ENCODE measurements at places on chromosomes 16 and 17. TPM values are rescaled to one million over a fixed set of nuclear protein-coding genes. Genes with fewer than 3 reads are reported as not detected.

Gene DYNLL2
- 17.4 TPM for total RNA-seq

Gene ORAI3
- 35.6 TPM for total RNA-seq

Gene HOXB2
- 9.0 TPM for total RNA-seq

Gene TNFSF13
- total RNA-seq: 1.4 TPM

Gene BCL6B
- total RNA-seq: 0.41 TPM

DNA sequence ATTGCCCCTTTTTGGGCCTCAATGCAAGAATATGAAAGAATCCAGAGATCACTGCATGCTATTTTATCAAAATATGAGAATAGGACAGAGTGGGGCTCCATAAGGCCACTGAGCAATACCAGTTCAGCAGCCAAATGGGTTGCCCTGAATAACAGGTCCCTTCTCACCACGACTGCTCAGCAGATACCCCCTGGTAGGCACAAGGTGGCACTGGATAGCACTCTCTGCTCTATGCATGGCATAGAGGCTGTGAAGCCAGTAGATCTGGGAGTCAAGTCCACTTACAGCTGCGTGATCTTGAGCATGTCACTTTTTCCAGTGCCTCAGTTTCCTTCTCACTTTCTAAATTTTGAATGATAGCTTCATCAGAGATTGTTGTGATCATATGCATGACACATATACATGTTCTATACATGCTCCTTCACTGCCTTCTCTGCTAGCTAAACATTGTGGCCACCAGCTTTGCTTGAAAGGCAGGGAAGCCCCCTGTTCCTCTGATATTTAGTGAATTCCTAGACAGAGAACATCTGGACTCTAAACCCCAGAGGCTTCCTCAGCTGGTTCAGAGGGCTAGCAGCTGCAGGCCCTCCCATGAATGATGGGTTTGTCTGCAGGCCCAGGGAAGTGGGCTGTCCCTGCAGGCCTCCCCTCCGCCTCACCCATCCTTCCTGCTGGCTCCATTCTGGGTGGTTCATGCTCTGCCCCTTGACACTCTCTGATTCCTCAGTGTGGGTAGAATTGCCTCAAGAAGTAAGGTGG, 84.9 kb upstream of the ASIC2 start:
- DNase-seq: no peak

- peak; percentile 77 for DNase-seq
Measured at GRCh38 chr16:71426069-71426879, 15.6 kb downstream of the TLE7 start.

GRCh38 chr17:37147301-37147812, 198.6 kb downstream of the AATF start:
- DNase-seq: no peak

GRCh38 chr17:75896415-75897159, at the start of gene TRIM65:
Gene TRIM65 (minus strand): TSS chr17:75896951. CDS start chr17:75896937, 14 bp downstream.
- DNase-seq: peak; percentile 66

GRCh38 chr16:57137566-57138273, 45.3 kb downstream of the CPNE2 start:
- DNase-seq: no peak

GRCh38 chr17:7045492-7046126, 1.7 kb upstream of the SLC16A11 start:
- DNase-seq: peak; percentile 91

DNA sequence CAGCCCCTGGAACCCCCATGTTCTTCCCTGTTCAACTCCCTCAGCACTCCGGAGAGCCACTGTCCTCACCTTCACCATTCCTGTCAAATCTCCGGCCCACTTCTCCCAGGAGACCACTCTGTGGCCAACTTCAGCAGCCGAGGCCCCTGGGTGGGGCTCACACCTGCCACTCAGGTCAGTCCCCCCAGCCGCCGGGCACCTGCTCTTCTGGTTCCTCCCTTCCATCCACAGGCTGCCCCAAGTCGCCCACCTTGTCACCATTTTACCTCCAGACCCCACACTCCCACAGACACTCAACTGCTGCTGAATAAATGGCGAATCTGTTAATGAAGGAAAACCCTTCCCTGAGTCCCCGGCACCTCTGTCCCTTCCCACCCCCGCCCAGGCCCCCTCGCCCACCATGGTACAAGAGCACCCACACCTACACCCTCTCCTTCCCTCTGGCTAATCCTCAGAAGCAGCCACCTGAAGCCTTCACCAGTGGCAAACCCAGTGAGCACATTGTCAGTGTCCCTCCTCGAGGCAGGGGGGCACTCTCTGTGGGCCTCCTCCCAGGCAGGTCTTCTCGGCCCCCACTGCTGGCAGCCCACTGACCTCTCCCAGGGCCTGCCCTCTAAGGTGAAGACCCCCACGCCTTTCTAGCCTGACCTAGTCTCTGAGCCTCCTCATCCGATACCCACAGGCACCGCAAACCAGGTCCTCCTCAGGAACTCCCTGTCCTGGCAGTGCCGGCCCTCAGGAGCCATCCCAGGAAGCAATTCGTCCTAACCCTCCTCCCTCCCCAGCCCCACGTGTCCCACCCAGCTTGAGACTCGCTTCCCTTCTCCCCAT, 8.2 kb downstream of the CANT1 start:
- DNase-seq: no peak

- DNase-seq: no peak
Measured at GRCh38 chr16:81939164-81940056, 71.9 kb downstream of the SDR42E1 start.

DNA sequence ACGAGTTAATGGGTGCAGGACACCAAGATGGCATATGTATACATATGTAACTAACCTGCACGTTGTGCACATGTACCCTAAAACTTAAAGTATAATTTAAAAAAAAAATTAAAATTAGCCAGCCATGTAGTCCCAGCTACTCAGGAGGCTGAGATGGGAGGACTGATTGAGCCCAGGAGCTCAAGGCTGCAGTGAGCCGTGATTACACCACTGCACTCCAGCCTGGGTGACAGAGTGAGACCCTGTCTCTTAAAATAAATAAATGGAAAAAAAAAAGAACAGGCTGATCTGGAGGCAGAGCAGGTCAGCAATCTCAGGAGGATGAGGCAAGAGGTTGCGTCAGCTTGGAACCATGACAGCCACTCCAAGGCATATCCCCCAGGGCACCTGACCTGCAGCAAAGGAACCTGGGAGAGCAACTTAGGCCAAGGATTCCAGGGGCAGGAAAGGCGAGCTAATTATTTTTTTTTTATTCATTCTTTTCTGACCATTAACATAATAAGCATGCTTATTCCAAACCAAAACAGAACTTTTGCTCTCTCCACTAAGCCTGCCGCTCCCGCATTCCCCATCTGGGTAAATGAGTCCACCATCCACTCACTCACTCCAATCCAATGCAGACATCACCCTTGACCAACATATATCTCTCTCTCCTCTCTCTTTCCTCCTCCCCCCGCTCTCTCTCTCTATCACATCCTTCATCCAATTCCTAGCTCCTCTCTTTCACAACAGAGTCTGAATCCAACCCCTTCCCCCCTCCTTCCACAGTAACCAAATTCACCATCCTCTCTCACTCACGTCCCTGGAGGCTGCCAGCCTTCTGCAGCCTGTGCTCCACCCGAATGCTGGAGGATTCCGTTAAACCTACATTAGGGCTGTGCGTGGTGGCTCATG, 47.7 kb downstream of the TK2 start:
- peak; percentile 80 for DNase-seq

DNA sequence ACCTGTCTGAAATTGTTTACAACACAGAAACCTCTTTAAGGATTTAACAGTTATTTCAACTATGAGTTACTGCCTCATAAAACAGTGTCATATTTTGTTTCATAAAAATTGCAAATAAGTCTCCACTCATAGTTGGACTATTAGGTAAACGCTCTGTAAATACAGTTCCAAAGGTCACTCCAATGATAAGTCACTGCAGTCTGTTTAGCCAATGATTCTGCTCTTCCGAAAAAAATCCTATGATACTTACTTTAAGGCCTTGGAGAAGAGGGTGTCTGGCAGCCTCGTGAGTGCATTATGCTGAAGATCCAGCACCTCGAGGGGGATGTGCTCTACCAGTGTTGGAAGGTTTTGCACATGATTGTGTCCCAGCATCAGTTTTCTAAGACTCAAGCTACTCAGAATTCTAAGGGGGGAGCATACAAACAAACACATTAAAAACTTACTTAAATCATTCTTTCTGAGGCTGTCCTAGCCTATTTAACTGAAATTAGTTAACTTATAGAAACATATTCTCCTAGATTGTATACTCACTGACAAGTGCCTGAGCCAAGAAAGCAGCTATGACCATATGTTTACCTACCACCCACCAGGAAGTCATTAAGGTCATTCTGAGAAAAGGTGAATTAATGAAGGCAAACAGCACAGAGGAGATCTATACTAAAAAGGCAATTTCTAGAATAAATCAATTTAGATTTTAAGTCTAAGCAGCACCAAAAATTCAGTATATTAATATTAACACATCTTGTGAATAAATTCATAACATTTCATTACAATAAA, 41.1 kb downstream of the MARVELD3 start:
- DNase-seq: no peak

DNA sequence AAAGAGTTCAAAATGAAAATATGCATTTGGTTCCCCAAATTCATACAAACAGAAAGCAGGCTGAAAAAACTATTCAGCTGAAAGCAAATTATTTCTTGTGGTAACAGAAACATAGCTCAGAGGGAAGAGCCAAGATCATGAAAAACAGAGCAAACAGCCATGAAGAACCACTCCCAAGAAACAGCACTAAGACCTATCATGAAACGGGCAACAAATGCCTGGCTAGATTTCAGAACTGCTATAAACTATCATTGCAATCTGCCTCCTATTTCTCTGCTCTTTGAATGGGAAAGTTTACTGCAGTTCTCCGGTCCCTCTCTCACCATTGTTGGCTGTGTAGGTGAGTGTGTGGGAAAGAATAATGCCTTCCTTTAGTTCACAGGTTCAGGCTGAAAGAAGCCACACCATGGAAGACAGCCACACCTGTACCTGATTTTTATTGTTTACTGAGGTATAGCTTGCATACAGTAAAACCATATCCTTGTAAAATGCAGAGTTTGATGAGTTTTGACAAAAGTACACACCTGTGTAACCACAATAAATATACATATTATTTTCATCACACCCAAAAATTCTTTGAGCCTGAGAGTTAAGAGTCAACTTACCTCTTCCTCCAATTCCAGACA, 48.2 kb downstream of the CEP112 start:
- DNase-seq: no peak

GRCh38 chr17:979212-979538, 401 bp downstream of the NXN start:
- DNase-seq: no peak

DNA sequence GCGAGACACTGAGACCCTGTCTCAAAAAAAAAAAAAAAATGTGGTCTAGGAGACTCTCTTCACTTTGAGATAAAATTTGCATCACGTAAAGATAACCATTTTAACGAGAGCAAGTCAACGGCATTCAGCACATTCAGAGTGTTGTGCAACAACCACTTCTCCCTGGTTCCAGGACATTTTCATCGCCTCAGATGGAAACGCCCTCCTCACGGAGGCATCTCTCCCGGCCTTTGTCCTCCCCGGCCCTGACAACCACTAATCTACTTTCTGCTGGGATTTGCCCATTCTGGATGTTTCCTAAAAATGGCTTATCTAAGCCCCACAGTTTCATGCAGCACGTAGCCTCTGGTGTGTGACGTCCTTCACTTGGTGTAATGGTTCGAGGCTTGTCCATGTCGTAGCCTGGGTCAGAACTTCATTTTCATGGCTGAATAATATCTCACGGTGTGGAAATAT, 6.4 kb upstream of the NPRL3 start:
- no peak for DNase-seq

DNA sequence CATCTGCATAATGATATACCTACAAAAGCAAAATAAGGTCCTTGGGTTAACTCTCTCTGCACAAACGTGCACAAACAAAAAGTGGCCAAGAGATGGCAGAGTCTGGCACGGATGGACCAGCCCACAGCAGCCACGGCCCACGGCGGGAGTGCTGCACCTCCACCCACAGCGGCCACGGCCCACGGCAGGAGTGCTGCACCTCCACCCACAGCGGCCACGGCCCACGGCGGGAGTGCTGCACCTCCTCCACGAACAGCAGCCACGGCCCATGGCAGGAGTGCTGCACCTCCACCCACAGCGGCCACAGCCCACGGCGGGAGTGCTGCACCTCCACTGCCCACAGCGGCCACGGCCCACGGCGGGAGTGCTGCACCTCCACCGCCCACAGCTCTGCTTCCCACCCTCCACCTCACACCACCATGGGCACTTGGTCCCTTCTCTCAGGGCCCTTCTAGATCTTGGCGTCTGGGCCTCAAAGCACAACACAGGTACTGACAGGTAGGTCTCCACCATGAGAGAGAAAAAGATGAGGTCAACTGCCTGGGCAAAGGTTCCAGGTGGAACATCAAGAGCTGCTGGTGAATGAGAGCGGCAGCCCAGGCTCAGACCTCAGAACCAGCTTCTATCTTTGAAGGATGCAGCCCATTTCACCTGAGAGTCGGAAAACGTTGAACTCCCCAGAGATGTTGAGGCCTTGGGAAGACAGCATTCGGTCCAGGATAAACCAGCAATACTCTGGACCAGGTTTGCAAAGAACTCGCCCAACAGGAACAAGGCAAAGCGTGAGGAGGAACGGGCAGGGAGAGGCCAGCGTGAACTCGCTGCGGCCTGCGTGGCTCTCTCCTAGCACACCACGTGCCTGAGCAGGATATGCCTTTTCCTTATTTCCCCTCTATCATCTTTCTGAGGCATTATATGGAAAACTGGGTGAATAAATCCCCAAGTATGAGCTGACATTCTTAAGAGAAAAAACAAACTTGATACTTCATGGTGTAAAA, 124.5 kb downstream of the ZNF778 start:
- no peak for DNase-seq

GRCh38 chr16:57585051-57585687, 42.7 kb downstream of the ADGRG5 start:
- DNase-seq: no peak

DNA sequence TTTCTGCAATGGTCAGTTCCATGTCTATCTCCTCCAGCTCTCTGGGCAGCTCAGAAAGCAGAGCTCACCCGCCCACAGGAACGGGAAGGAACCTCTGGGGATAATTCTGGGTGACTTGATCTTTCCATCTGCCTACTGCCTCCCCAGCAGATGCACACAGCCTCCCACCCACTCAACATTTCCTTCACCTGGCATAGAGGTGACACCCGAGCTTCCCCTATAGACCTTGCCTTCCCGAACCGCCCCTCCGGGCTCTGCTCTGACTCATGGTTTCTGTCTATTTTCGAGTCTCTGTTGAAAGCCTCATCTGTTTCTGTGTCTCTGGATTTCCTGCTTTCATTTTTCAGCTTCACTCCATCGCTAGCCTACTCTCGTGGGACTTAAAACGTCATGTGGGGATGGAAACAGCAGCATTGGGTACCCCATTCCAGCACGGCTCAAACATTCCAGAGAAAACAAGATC, 11.4 kb downstream of the GGA3 start:
- DNase-seq: peak; percentile 85

- no peak for DNase-seq
Measured at GRCh38 chr16:13426269-13426668, 493.7 kb upstream of the ERCC4 start.

GRCh38 chr16:3009568-3010390, 2.9 kb upstream of the CLDN9 start:
- no peak for DNase-seq

GRCh38 chr17:41420134-41420533, 4.3 kb downstream of the KRT37 start:
- DNase-seq: peak; percentile 51

GRCh38 chr16:54677308-54677950, 253.2 kb upstream of the IRX5 start:
- no peak for DNase-seq

GRCh38 chr16:52460639-52461178, 86.2 kb downstream of the TOX3 start:
- DNase-seq: no peak

Data from fibroblast of the aortic adventitia (primary cell).